IMR-90 (cell line): ENCODE measurements at places on chromosomes 5 and 9. TPM values are rescaled to one million over a fixed set of nuclear protein-coding genes. Genes with fewer than 3 reads are reported as not detected.

LRRC19 gene
- not detected in 2 replicates for total RNA-seq

HOMER1 gene
- 6.8 and 6.9 TPM in 2 replicates for total RNA-seq

CSF1R gene
- under 0.01 and 0.36 TPM in 2 replicates for total RNA-seq

CSF2 gene
- not detected in 2 replicates for total RNA-seq

STPG3 gene
- not detected in 2 replicates for total RNA-seq

DNA sequence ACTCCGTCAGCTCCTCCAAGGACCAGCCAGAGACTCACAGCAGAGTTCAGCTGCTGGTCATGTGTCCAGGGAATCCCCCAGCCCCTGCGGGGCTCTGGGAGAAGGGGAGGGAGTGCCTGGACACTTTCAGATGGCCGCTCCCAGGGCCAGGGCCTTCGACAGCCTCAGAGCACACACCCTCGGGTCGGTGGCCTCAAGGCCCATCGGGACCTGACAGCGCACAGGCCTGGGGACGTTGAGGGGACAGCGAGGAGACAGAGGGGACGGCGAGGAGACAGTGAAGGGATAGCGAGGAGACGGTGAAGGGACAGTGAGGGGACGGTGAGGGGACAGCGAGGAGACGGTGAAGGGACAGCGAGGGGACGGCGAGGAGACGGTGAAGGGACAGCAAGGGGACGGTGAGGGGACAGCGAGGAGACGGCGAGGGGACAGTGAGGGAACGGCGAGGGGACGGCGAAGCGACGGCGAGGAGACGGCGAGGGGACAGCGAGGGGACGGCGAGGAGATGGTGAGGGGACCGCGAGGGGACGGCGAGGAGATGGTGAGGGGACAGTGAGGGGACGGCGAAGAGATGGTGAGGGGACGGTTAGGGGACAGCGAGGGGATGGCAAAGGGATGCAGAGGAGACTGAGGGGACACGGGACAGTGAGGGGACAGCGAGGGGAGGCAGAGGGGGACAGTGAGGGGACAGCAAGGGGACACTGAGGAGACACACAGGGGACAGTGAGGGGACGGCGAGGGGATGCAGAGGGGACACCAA, 47.3 kb downstream of the SLC12A7 start:
- no peak for DNase-seq

DNA sequence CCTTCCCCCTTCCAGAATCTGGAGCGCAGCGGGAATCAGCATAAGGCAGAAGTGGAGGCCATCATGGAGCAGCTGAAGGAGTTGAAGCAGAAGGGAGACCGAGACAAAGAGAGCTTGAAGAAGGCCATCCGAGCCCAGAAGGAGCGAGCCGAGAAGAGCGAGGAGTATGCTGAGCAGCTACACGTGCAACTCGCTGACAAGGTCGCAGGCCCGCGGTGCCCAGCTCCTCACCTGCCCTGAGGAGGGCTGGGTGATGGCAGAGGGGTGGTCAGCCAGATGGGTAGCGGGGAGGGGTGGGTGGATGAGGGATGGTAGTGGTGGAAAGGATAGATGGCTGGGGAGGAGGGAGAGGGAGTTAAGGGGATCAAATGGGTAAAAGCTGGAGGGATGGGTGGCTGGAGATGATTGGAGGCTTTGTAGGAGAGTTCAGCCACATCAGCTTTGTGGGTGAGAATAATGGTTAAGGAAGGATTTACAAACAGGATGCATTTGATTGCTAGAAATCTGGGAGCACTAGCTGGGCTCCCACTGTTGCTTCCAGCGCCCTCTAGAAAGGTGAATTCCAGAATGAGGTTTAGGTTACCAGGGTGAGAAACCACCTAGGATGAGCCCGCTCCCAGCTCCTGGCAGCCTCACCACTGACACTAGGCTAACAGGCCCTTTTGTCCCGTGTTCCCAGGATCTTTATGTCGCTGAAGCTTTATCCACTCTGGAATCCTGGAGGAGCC, 19.7 kb upstream of the GLE1 start:
- no peak for DNase-seq

DNA sequence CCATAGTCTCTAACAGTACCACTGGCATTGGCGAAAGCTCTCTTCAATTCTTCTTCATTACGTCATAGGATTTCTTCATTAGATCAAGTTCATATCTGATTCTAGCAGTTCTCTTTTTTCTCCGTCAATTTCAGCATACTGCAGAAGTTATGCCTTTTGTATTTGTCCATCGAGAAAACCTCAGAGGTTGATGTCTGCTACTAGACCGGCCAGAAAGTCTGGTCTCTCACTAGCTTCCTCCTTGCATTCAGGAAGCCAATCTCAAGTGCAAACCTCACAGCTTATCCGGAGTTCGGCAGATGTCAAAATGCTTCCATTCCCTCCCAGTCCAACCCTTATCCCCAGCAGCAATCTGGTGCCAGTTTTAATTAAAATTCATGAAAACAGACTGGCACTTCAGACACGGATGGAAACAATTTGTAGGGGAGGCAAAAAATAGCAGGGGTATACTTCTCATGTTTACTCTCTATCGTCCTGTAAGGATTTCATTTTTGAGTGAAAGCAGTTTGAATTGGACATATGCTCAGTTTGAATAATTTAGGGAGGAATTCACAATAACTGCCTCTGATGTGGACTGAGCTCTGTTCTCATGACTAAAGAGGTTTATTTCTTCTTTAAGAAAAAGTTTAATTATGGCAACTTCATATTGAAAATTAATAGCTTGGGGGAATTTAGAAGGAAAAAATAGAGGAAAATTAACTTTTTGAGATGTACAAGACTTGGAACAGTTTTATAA, 56.4 kb upstream of the TMC1 start:
- DNase-seq, result no peak

DNA sequence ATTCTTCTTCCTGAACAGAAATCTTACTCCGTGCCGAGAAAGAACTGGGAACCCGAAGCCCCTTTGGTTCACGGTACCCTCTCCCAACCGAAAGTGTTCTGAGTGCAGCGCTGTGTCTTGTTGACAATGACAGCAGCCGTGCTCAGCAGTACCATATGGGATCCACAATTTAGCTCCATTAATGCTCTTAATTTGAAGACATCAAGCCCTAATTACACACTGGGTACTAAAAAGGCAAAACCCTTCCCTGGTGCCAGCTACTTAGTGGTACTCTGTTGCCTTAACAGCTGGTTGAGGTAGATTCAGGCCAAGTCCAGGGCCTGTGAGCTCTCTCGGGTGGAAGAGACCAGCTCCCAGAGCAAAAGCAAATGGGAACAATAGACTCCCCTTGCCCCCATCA, 24.5 kb downstream of the DDX31 start:
- no peak for DNase-seq

- DNase-seq, result no peak
Observed at GRCh38 chr9:17138503-17138902, 3.7 kb downstream of the CNTLN start.

DNA sequence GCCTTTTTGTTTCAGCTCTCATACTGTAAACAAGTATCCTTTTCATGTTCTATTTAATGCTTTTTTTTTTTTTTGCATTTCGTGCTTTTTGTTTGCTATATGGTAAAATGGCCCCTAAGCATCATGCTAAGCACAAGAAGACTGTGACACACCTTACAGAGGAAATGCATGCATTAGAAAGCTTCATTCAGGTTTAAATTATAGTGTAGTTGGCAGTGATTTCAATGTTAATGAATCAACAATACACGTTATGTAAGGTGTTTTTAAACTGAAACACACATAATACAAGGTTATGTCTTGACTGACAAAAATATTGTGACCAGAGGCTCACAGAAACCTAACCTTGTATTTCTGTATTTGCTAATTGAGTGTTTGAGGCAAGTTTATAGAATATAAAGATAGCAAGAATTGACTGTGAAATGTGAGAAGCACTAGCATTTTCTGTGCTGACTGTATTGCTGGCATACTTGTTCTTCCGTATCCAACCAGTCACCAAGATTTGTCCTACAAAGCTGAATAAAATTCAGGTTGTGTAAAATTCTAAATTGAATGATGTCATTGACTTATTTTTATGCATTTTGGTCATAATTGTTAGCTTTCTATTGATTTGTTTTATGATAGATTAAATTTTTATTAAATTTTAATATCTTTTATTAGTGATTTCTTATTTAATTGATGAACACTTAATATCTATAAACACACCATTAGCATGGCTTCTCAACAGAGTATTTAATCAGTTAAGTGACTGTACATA, 4.1 kb downstream of the CFAP95 start:
- DNase-seq, result no peak
